Kidney epithelial cell (primary cell): ENCODE measurements at places on chromosomes 4 and X.

DNA sequence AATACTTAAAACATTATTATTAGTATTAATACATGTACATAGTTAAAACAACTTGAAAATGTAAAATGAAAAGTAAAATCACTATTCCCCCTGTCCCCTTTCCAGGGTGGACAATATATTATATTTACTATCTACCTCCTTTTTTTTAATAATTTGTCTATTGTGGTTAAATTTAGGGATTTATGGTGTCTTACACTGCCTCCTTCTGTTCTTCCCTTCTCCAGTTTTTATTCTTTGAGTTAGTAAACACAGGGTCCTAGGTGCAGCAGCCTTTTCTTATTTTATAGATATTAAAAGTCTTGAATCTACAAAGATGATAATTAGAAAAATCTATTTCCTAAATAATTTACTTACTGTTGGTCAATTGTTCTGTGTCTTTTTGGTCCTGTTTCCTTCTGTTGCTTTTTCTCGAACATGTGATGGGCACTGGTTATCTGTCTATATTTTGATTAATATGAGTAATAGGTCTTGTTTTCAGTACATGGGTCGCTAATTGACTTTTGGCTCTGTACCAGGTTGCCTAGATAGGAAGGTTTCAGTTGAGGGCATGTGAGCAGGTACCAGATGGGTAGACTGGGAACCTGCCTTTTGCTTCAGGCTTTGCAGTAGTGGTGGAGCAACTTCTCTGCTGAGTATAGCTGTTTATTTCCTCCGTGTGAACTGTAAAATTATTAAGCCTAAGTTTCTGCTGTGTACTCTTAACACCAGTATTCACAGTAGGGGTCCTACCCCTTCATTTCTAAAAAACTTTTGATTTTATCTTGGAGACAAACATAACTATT is 1.1 kb downstream of the NUDT9 start:
- DNase-seq: no peak

DNA sequence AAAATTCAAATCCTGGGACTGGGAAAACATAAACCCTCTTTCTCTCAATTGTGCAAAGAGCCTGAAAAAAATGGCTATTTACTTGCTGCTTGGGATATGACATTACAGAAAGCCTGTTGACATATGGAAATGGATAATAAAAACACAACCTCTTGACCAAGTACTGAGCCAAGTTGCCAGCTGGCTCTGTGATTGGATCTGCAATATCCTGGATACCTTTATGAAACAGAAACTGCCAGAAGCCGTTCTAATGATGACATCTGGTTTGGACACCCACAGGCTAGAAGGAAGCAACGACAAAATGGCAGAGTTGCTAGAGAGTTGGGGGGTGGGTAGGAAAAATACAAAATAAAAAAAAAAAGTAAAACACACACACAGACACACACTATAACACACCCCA is 481.4 kb downstream of the FAT4 start:
- no peak for DNase-seq

GRCh38 chr4:77742054-77742453 is 77.1 kb downstream of the CNOT6L start:
- no peak for DNase-seq

DNA sequence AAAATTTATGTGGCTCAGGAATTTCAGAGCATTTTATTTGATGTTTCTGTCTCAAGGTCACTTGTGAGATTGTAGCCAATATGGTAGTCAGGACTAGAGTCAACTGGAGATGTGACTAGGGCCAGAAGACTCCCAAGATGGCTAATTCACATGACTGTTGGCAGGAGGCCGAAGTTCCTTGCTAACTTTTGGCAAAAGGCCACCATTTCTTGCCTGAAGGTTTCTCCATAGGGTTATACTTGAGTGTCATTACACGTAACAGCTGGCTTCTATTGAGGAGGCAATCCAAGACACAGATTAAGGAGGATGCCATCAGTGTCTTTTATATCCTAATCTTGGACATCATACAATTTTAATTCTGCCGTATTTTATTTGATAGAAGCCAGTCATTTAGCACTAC is 162.3 kb upstream of the MAOA start:
- no peak for DNase-seq

- no peak for DNase-seq
Measured at GRCh38 chr4:55610381-55610780, 18.3 kb upstream of the PDCL2 start.

GRCh38 chr4:1356181-1356998 is 9.4 kb downstream of the UVSSA start:
- DNase-seq: no peak

- no peak for DNase-seq
Measured at GRCh38 chr4:148077581-148077980, 345.7 kb downstream of the ARHGAP10 start.

DNA sequence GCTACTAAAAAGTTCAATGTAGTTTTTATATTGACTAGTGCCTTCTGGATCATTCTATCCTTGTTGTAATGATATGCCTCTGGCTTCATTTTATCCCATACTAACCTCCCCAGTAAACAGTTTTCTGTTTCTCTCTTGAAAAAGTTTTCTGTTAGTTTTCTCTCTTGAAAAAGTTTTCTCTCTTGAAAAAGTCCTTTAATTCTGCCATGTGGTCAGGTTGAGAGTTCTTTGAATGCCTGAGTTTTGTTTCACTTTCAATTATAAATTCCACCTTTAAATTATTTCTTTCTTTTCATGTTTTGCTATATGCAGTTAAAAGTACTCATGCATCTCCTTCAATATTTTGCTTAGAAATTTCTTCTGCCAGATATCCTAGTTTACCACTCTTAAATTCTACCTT is 1139.6 kb downstream of the STPG2 start:
- no peak for DNase-seq

- no peak for DNase-seq
Measured at GRCh38 chr4:71254451-71255012, 84.3 kb upstream of the SLC4A4 start.

DNA sequence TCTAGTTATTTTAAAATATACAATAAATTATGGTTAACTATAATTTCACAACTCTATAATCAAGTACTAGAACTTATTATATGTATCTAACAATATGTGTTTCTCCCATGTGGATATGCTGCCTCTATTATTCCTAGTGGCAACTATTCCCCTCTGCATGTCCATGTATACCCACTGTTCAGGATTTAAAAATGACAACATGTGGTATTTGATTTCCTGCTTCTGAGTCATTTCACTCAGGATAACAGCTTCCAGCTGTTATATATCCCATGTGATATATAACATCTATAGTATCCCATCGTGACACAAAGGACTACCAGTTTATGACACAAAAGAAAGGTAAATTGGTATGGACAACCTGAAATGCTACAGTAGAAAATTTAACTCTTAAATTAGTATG is 167.4 kb upstream of the TACR3 start:
- no peak for DNase-seq

DNA sequence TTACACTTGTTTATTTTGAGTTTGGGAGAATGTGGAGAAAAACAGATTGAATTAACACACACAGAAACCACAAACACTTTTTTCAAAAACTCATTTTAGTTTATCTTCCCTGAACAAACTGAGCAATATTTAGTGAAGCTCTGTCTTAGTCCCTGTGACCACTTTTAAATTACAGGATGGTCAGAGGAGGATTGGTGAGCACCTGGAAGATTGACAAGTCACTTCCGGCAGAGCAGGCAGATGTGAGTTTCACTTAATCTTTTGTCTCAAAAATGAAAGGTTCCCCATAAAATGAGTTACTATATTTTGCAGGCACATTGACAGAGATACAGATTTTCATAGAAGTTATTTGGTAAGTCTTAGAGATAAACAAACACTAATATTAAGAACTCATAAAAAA is 970.1 kb downstream of the ADGRL3 start:
- no peak for DNase-seq
